ENCODE measurements at places on chromosomes 1 and 21. TPM values are rescaled to one million over a fixed set of nuclear protein-coding genes. Genes with fewer than 3 reads are reported as not detected.

DNA sequence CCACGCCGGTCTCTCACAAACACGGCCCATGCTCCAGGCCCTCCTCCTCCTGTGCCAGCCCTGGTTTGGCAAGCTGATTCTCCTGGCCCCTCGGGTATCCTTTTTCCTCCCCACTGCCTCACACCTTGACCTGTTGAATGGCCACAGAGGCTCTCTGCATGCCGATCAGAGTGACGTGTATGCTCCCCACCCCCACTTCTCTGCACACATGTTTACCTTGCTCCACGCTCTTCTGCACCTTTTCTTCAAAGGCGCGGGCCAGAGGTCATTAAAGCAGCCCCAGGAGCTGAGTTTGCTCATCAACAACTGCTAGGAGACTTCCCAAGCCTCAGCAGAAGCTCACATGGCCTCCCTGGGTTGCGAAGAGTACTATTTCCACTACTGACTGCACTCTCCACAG, 139.3 kb upstream of the EDN2 start:
- no peak for DNase-seq

GRCh38 chr21:36463204-36463603, 16.7 kb downstream of the CLDN14 start:
- no peak for DNase-seq

- DNase-seq, result no peak
Measured at GRCh38 chr1:202857136-202857610, 31.8 kb downstream of the RABIF start.

Gene CACHD1
- 34.4 TPM for total RNA-seq

DNA sequence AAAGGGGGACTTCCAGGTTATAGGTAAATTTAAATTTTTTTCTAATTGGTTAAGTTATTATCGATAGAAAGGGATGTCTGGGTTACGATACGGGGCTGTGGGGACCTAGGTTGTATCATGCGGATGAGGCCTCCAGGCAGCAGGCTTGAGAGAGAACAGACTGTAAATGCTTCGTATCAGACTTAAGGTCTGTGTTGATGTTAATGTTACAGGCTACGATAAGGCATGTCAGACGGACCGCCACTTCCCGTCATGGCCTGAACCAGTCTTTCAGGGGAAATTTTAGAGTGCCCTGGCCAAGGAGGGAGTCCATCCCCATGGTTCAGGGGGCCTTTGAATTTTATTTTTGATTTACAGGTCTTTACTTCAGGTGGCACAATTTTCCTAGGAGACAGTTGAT, 16.7 kb downstream of the ABCG1 start:
- no peak for DNase-seq

Gene CDC42SE1
- 76.3 TPM for total RNA-seq

Gene TIE1
- total RNA-seq, result 2.5 TPM

- no peak for DNase-seq
Measured at GRCh38 chr1:196214866-196215265, 393.4 kb downstream of the KCNT2 start.

DNA sequence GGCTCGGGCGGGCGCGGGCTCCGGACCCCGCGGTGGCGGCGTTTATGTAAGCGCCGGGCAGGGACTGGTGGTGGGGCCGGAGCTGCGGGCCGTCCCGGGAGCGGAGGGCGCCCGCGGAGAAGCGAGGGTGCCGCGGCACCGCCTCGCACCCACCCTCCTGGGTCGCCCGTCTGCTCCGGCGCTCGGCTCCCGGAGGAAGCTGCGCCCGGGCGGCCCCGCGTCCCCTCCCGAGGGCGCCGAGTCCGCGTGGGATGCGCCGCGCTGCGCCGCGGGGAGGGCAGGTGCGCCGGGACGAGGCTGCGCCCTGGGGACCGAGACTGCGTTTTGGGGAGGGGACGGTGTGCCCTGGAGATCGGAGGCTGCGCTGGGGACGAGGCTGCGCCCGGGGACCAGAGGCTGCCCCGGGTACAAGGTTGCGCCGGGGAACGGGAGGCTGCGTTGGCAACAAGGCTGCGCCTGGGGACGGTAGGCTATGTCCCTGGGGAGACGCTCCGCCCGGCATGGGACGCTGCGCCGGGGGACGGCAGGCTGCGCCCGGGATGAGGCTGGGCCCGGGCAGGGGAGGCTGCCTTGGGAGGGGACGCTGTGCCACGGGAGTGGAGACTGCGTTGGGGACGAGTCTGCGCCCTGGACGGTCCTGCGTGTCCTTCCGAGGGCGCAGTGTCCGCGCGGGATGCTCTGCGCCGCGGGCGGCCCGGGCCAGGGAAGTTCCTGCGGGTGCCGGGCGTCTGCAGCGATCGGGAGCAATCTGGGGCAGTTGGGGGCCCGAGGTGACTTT, 627 bp downstream of the ADARB1 start:
- peak; percentile 56 for DNase-seq

- DNase-seq, result no peak
Measured at GRCh38 chr1:182833271-182833670, 5.9 kb upstream of the DHX9 start.

GRCh38 chr1:204359131-204359473, 627 bp downstream of the PLEKHA6 start:
- no peak for DNase-seq

DNA sequence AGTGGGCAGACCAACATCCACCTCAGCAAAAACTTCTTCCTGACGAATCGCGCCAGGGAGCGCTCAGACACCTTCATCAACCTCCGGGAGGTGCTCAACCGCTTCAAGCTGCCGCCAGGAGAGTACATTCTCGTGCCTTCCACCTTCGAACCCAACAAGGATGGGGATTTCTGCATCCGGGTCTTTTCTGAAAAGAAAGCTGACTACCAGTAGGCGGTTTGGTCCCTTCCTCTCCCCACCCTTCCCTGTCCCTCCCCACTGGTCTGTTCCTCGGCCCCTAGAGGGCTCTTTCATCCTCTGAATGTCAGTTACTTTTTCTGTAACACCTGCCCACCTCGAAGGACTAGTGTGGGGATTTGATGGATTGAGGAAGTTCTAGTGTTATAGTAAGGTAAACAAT, 46.9 kb downstream of the CAPN2 start:
- DNase-seq, result peak; percentile 38

Gene NGF
- 0.53 TPM for total RNA-seq

DNA sequence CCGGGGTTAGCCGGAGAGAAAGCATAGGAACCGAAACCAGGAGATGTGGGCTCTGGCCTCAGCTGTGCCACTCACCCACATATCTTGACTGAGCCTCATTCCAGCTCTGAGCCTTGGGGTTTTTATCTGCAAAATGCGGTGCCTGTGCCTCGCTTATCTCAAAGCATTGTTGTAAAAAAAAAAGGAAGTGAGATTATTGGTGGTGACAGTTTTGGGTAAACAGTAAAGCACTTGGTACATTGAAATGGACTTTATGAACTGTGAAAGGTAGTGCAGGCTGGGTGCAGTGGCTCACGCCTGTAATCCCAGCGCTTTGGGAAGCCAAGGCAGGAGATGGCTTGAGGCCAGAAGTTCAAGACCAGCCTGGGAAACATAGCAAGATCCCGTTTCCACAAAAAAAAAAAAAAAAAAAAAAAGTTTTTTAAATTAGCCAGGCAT, 3.8 kb downstream of the PTAFR start:
- no peak for DNase-seq

GRCh38 chr1:205924460-205924790, 18.8 kb downstream of the SLC26A9 start:
- DNase-seq, result no peak

Gene KRTAP13-2
- not detected for total RNA-seq

- DNase-seq, result no peak
Measured at GRCh38 chr1:38029685-38030511, 16.7 kb downstream of the POU3F1 start.

DNA sequence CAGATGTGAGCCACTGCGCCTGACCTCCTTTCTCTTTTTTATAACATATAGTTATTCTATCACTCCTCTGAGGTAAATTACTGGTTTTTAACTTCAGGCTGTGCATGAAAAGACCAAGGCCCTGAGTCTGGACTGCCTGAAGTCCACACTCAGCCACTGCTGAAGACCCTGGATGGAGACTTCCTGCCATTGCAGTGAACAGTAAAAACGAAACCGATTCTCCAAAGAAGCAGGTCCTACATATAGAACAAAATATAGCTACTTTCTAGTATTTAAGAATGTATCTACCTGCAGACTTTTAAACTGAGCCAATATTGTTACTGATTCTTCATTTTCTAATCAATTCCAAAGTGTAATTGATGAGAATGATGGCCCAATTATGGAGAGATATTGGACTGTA, 232.8 kb downstream of the CHRM3 start:
- no peak for DNase-seq

GRCh38 chr1:172468296-172468695, 24.4 kb upstream of the PIGC start:
- no peak for DNase-seq

Gene BACE2
- total RNA-seq, result 11.1 TPM

- DNase-seq, result peak; percentile 57
Measured at GRCh38 chr1:23799570-23800399, 769 bp downstream of the GALE start.

Gene PDZK1
- total RNA-seq, result 0.57 TPM

GRCh38 chr1:22318279-22318981, 133.2 kb upstream of the ZBTB40 start:
- DNase-seq, result peak; percentile 76

GRCh38 chr1:108079440-108080025, 114.6 kb upstream of the VAV3 start:
- peak; percentile 13 for DNase-seq

GRCh38 chr1:168400139-168400538, 119.5 kb downstream of the TBX19 start:
- DNase-seq, result no peak

DNA sequence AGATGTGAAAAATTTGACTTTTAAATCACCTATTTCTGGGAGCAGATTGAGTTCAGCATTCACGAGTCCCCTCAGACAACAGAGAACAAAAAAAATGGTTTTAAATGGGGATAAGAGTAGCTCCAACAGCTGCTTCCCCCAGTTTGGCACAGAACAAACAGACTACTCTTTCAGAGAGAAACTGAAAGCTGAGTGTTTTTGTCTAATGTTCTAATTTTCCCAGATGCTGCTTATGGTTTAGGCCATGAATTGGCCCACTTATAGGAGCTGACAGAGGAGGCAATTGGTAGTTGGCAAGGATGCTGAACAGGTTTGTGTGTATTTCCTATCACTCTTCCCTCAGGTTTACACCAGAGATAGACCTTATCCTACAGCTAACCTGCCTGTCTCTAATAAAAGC, 1637.4 kb upstream of the PRMT6 start:
- no peak for DNase-seq

DNA sequence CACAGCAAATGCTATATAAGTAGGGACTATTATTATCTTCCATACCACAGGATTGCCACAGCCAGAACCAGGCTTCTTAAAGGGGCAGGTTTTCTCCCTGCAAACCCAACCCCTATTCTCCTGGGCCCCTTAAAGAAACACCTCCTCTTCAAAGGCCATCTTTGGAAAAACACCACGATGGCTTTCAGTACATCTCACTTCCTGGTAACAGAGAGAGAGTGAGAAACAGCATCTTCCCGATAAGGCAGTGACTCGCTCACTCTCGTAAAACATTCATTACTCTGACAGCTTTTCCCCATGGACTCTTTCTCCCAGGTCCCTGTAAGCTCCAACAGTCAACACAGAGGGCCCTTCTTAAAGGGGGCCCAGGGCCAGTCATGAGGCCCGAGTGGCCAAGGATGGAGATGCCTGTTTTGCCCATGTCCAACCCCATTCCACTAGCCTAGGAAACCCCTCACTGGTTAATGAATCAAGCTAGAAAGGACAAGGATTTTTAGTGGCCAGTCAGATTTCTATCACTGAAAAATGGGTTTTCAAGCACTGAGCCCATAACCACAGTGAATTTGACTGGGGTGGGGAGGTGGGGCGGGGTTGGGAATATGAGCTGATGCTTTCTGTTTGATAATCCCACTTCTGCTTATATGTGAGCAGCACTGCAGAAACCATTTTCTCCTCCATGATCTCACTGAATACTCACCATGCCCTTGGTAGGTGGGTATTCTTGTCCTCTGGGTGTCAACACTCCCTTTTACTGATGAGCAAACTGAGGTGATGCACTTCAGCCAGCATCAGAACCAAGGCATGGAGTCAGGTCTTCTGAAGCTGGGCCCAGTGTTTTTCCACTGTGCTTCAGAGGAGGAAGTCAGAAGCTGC, 3.6 kb upstream of the NAV1 start:
- DNase-seq, result no peak

GRCh38 chr1:20731057-20731991, 1.2 kb downstream of the SH2D5 start:
- DNase-seq, result no peak

Gene BARHL2
- total RNA-seq, result not detected

Gene RASAL2
- 29.5 TPM for total RNA-seq

- no peak for DNase-seq
Measured at GRCh38 chr1:97727029-97727428, 193.8 kb downstream of the DPYD start.

DNA sequence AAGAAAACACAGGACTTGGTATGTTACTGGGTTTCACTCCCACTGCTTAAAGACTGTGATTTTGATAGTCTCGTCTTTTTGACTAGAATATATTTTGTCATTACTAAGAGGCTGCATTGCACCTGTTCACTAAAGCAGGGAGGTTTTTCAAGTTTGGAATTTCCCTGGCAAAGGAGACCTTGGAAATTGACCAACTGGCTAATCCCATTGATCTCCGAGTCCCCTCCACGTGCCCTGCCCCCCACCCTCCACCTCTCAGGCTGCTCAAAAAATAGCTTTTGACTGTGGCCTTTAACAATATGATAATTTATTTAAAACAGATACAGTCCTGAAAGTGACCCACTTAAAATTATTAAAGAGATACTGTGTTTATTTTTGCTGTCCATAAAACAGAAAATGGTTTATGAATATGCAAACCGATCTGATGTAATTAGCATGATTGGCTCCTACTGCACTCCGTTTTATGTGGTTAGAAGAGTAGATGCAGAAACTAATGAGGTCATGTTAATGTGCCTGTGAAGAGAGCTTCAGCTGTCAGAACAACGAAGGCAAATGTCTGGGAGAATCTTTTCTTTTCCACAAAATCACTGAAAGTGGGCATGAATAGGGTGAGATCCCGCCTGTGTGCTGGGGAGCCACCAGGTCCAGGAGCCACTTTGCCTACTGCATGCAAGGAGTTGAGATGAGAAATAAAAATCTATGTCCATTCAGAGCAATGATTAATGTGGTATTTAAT, 361.5 kb downstream of the RRAGC start:
- no peak for DNase-seq

DNA sequence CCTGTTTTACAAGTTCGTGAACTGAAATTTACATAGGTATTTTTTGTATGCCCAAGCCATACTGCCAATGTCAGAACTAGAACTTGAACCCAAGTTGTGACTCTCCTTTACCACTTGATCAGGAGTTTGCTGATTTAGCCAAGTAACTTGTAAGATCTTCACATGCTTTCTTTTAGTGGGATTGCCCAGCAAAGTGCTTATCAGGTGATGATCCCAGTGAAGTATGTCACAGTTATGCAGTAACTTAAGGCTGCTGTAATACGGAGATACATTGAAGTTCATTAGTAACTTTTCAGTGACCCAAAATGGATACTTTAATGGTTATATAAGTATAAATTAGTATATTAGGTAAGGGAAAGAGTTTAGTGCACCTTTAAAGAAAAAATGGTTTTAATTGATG, 3.8 kb downstream of the SRSF11 start:
- DNase-seq, result no peak

- DNase-seq, result no peak
Measured at GRCh38 chr1:165897326-165898303, 70.2 kb downstream of the UCK2 start.

- no peak for DNase-seq
Measured at GRCh38 chr1:15542388-15543250, 16.0 kb downstream of the DNAJC16 start.

Gene COL9A2
- 4.2 TPM for total RNA-seq
